ENCODE measurements at places on chromosomes 16 and 17.

DNA sequence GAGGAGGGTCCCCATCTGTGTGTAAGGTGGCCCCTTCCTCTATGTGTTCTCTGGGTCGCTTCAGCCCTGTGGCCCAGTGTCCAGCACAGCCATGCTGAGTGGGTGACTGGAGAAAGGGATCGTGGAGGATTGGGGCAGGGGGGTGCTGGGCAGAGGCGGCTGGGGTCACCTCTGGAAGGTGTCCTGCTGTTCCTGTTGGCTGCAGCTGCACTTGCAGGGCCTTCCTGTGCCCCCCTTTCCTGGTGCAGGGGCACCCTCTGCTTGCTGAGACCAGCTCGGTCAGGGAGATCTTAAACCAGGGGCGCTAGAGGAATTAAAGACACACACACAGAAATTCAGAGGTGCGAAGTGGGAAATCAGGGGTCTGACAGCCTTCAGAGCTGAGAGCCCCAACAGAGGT is 11.1 kb downstream of the IL32 start:
- no peaks in the 10 kb centered on the region for H3K36me3 ChIP-seq
- peak; percentile 31 for DNase-seq
- H3K4me1 ChIP-seq = peaks cover 97% of the 10 kb centered on the region
- H3K27ac ChIP-seq = peak overlapping the region; percentile 77
- no peak overlapping the region for H3K4me3 ChIP-seq

DNA sequence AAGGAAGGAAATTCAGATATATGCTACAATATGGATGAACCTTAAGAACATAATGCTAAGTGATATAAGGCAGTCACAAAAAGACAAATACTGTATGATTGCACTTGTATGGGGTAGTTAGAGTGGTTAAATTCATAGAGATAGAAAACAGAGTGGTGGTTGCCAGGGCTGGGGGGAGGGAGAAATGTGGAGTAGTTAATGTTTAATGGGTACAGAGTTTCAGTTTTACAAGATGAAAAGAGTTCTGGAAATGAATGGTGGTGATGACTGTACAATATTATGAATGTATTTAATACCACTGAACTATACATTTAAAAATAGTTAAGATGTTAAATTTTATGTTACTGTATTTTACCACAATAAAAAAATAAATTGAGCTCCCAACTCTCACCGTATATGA is 157.9 kb downstream of the TOX3 start:
- DNase-seq = no peak
- H3K27me3 ChIP-seq = no peaks in the 10 kb centered on the region
- no peak overlapping the region for H3K27ac ChIP-seq
- no peaks in the 10 kb centered on the region for H3K36me3 ChIP-seq
- H3K4me3 ChIP-seq = no peak overlapping the region
- no peaks in the 10 kb centered on the region for H3K4me1 ChIP-seq

GRCh38 chr16:85492295-85492864 is 120.7 kb upstream of the GSE1 start:
- DNase-seq = no peak
- H3K4me1 ChIP-seq = no peaks in the 10 kb centered on the region
- no peaks in the 10 kb centered on the region for H3K36me3 ChIP-seq
- no peak overlapping the region for H3K27ac ChIP-seq
- no peak overlapping the region for H3K4me3 ChIP-seq
- H3K27me3 ChIP-seq = no peaks in the 10 kb centered on the region

DNA sequence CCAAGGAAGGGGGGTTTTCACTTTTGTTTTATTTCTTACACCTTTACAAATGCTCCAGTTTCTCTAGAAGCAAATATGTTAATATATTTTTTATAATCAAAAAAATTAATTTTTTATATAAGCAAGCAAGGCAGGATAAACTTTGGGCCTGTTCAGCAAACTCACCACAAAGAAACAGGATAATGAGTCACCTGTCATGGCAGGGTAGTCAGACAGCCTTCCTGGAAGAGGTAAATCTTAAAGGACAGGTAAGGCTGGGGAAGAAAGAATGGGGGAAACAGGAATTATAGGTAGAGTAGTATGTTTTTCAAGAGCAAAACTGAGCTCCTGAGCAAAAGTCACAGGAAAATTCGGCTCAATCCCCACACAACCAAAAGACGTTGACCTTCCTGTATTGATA is 186.3 kb upstream of the SOX9 start:
- no peak for DNase-seq
- H3K27ac ChIP-seq = no peak overlapping the region
- H3K27me3 ChIP-seq = no peaks in the 10 kb centered on the region

DNA sequence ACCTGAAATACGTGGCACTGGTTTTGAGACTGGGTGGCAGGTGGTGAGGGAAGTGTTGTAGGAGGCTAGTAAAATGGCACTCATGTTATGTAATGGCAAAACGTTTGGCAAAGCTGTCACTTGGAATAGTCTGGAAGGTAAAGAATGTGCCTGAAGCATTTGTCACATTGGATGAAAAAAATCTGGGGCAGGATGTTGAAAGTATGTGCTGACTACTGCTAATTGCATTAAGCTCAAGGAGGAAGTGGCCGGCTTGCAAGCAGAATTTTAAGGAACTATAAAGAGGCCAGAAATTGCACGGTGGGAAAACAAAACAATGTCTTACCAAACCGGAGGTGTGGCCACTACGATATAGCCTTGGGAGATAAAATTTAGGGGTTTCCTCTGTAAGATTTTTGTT is 26.6 kb upstream of the NLRP1 start:
- no peaks in the 10 kb centered on the region for H3K36me3 ChIP-seq
- no peaks in the 10 kb centered on the region for H3K4me1 ChIP-seq
- no peak overlapping the region for H3K4me3 ChIP-seq
- H3K27ac ChIP-seq = no peak overlapping the region
- no peaks in the 10 kb centered on the region for H3K27me3 ChIP-seq

DNA sequence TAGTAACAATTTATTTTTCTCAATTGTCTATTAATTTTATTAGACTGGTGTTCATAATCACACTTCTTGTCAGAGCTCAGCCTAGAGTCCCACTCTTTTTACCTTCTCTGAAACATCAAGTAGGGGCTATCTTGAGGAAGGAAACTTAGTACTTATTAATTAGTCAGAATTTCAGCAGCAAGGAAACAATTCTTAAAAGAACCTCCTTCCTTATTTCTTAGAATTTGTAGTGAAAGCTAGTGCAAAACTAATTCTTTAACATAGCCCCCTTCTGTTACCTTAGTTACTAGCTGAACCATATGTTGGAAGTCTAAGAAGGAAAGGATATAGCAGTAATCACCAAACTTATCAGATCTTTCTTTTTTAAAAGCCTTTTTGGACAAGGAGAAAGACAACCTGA is 35.2 kb downstream of the MAP2K4 start:
- no peak overlapping the region for H3K4me3 ChIP-seq
- no peak for DNase-seq
- H3K27ac ChIP-seq = no peak overlapping the region
- H3K36me3 ChIP-seq = no peaks in the 10 kb centered on the region
- H3K4me1 ChIP-seq = peaks cover 51% of the 10 kb centered on the region

GRCh38 chr16:31215287-31216162 is 1.4 kb downstream of the PYDC1 start:
- peaks cover 23% of the 10 kb centered on the region for H3K4me1 ChIP-seq
- peak overlapping the region; percentile 38 for H3K4me3 ChIP-seq
- no peak for DNase-seq
- no peaks in the 10 kb centered on the region for H3K36me3 ChIP-seq
- H3K27me3 ChIP-seq = peaks cover 26% of the 10 kb centered on the region

GRCh38 chr17:44556166-44556831 is 985 bp upstream of the FZD2 start:
- H3K4me1 ChIP-seq = peaks cover 16% of the 10 kb centered on the region
- no peak overlapping the region for H3K27ac ChIP-seq
- H3K36me3 ChIP-seq = no peaks in the 10 kb centered on the region
- DNase-seq = no peak
- H3K4me3 ChIP-seq = peak overlapping the region; percentile 9

DNA sequence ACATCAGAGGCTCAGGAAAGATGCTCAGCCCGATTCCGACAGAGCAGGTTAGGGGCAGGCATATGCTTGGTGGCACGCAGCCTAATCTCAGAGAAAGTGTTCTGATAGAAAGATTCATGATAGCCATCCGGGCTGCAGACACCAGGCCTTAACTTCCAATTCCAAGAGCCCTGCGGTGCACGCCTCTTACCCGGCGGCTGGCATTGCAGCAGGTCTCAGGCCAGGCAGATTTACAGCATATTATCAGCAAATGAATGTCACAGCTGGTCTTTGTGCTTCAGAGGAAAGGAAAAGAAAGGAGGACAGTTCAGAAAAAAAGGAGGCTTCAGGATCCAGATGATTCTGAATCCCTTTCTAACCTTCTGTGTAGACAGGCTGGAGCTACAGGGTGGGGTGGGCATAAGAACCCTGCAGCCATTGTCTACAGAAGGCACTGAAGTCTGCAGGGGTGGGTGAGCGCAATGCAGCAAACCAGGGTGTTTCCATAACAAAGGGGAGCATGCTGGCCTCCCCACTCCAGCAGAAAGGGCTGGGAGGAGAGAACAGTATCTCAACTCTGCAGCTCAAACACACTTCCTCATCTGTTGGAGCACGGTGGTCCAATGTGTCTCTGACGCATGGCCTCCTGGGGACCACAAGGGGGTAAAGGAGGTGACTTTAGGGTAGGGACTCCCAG is 277.4 kb upstream of the XYLT1 start:
- H3K4me3 ChIP-seq = no peak overlapping the region
- H3K27me3 ChIP-seq = no peaks in the 10 kb centered on the region
- H3K4me1 ChIP-seq = no peaks in the 10 kb centered on the region
- H3K36me3 ChIP-seq = no peaks in the 10 kb centered on the region
- H3K27ac ChIP-seq = no peak overlapping the region
- no peak for DNase-seq

- H3K4me1 ChIP-seq = peaks cover 25% of the 10 kb centered on the region
- H3K27me3 ChIP-seq = peaks cover 10% of the 10 kb centered on the region
- no peak for DNase-seq
Observed at GRCh38 chr17:7283471-7284216, 2.1 kb downstream of the SLC2A4 start.

- H3K4me1 ChIP-seq = no peaks in the 10 kb centered on the region
- H3K27me3 ChIP-seq = no peaks in the 10 kb centered on the region
- no peak overlapping the region for H3K27ac ChIP-seq
- no peak overlapping the region for H3K4me3 ChIP-seq
Observed at GRCh38 chr16:11016993-11017392, 72.6 kb downstream of the CLEC16A start.

DNA sequence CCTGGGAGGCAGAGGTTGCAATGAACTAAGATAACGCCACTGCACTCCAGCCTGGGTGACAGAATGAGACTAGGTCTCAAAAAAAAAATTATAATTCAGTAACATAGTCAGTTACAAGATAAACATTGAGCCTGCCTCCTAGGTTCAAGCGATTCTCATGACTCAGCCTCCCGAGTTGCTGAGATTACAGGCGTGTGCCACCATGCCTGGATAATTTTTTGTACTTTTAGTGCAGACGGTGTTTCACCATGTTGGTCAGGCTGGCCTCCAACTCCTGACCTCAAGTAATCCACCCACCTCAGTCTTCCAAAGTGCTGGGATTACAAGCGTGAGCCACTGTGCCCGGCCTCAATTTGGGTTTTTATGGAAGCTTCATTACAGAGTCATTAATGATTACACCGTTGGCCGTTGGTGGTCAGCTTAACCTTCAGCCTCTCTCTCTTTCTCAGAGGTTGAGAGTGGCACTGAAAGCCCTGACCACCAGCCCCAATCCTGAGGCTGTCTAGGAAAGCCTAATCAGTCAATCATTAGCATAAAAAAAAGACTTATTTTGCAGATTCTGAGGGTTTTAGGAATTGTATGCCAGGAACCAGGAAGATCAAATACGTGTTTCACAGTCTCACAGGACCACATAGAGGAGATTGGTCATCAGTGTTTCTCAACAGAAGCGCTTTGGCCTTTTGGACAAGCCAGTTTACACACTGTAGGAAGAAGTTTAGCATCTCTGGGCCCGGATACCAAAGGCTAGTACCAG is 1.3 kb upstream of the LRRC37A3 start:
- H3K27ac ChIP-seq = no peak overlapping the region
- H3K36me3 ChIP-seq = no peaks in the 10 kb centered on the region
- no peak overlapping the region for H3K4me3 ChIP-seq

GRCh38 chr17:9410301-9410700 is 165.3 kb downstream of the STX8 start:
- no peaks in the 10 kb centered on the region for H3K36me3 ChIP-seq
- DNase-seq = no peak
- no peaks in the 10 kb centered on the region for H3K27me3 ChIP-seq
- no peak overlapping the region for H3K27ac ChIP-seq
- H3K4me1 ChIP-seq = no peaks in the 10 kb centered on the region

DNA sequence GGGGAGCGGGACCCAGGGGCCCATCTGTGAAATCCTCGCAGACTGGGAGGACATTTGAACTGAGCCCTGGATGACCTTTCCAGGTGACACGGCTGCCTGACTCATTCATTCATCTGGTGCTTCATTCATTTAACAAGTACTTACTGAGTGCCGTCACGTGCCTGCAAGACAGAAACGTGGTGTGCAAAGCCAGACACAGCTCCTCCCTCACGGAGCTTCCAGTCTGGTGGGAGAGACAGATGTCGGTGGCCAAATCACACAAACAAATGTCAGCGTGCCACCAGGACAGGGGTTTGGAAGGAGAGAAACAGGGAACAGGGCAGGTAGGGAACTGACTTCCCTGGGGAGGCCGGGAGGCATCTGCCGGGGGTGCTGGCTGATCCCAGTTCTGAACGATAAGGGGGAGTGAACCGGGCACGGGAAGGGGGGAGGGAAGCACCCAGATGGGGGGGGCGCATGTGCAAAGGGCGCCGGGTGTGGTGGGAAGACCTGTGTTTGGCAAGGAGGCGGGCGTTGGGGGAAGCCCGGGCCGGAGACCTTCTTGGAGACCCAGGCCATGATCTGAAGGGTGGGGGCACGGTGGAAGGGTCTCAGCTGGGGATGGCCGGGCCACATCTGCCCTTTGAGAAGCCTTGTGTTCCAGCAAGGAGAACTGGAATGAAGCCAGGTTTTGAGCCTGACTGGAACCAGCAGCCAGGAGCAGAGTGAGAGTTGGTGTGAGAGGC is 93.6 kb upstream of the CIBAR2 start:
- no peak for DNase-seq
- H3K27me3 ChIP-seq = no peaks in the 10 kb centered on the region
- H3K36me3 ChIP-seq = no peaks in the 10 kb centered on the region
- H3K4me3 ChIP-seq = no peak overlapping the region
- no peaks in the 10 kb centered on the region for H3K4me1 ChIP-seq
- no peak overlapping the region for H3K27ac ChIP-seq

DNA sequence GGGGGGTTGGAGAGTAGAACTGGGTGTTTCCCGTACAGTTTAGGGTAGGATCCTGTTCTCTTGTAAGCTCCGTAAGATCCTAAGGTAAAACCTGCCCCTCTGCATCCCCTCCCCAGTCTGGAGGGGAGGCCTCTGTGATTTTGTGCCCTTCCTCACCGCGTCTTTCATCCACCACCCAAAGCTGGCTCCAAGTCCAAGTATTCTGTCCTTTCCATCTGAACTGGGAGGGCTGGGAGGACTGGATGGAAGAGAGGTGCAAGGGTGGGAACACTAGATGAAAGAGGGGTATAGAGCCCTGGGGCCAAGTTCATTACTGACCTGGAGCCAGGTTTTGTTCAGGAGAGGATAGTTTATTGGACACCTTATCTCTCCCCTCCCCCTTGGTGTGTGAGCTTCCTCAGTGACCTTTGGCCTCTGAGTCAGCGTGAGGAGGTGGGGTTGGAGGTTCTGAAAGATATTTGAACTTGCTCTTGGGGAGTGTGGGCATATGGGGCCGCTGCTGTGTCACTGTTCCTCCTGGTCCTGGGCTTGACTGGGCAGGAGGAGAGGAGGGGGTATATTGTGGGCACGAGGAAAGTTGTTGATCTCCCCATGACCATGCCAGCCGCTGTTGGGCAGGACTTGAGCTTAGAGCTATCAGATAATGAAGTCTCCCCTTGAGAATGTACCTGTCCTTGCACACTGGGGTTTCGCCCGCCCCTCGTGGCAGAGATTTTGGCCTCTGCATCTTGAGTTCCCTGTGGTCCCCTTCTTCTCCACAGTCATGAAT is 1.6 kb downstream of the LASP1 start:
- H3K36me3 ChIP-seq = peaks cover 6% of the 10 kb centered on the region
- no peaks in the 10 kb centered on the region for H3K27me3 ChIP-seq
- peaks cover 65% of the 10 kb centered on the region for H3K4me1 ChIP-seq
- peak overlapping the region; percentile 88 for H3K27ac ChIP-seq
- DNase-seq = peak; percentile 56
